ENCODE measurements at places on chromosomes 13 and 19. TPM values are rescaled to one million over a fixed set of nuclear protein-coding genes. Genes with fewer than 3 reads are reported as not detected.

CD70 gene
- polyA plus RNA-seq, result not detected

MEDAG gene
- polyA plus RNA-seq, result 2.7 TPM

CDX2 gene
- polyA plus RNA-seq, result not detected

PDE4C gene
- polyA plus RNA-seq, result 2.1 TPM

PHLDB3 gene
- 11.5 TPM for polyA plus RNA-seq

- DNase-seq, result no peak
These were observed 11.2 kb upstream of the PDCD2L start for GRCh38 chr19:34393031-34393430.

- DNase-seq, result no peak
These were observed 38.9 kb downstream of the TEX29 start for GRCh38 chr13:111359237-111359915.

GRCh38 chr19:31135841-31136240 lies 213.4 kb downstream of the TSHZ3 start:
- no peak for DNase-seq

- no peak for DNase-seq
These were observed 22.6 kb downstream of the RASL11A start for GRCh38 chr13:27293076-27293691.

GRCh38 chr19:19224852-19225494 lies 13.2 kb downstream of the NCAN start:
- peak; percentile 45 for DNase-seq

DNA sequence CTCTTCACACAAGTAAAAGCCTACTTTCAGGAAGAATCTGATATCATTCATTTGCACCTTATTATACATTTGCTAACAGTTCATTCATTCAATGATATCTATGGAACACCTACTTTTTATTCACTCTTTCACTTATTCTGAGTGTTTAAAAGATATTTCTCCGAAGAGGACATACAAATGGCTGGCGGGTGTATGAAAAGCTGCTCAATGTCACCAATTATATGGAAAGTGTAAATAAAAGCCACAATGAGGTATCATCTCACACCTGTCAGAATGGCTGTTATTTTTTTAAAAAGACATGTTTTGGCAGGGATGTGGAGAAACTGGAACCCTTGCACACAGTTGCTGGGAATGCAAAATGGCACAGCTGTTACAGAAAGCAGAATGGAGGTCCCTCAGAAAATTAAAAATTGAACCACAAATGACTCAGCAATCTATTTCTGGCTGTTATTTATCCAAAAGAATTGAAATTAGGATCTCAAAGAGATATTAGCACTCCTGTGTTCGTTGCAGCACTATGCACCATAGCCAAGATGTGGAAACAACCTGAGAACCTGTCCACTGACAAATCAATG lies 127.6 kb upstream of the IRS2 start:
- DNase-seq, result peak; percentile 12

GRCh38 chr13:43433691-43434141 lies 353.1 kb downstream of the ENOX1 start:
- no peak for DNase-seq

GRCh38 chr13:112067116-112067741 lies at the start of gene SOX1:
Gene SOX1 (plus strand): TSS chr13:112067149. CDS start chr13:112067659, 510 bp downstream.
- DNase-seq, result no peak

- DNase-seq, result no peak
These were observed 590.8 kb downstream of the LMO7 start for GRCh38 chr13:76226941-76227340.

GRCh38 chr13:88303605-88304004 lies 632.4 kb downstream of the SLITRK5 start:
- no peak for DNase-seq

- no peak for DNase-seq
These were observed 991 bp downstream of the OBI1 start for GRCh38 chr13:78657699-78658629.

- no peak for DNase-seq
These were observed 142.3 kb upstream of the HTR2A start for GRCh38 chr13:47039106-47039505.

- DNase-seq, result no peak
These were observed 126.2 kb downstream of the KCNRG start for GRCh38 chr13:50141375-50141975.

GRCh38 chr13:21826214-21827015 lies 155.5 kb downstream of the FGF9 start:
- DNase-seq, result no peak

GRCh38 chr19:55647732-55648584 lies at the start of gene CCDC106:
Gene CCDC106 (plus strand): TSS chr19:55648212. CDS start chr19:55649047, 835 bp downstream.
- peak; percentile 69 for DNase-seq

DNA sequence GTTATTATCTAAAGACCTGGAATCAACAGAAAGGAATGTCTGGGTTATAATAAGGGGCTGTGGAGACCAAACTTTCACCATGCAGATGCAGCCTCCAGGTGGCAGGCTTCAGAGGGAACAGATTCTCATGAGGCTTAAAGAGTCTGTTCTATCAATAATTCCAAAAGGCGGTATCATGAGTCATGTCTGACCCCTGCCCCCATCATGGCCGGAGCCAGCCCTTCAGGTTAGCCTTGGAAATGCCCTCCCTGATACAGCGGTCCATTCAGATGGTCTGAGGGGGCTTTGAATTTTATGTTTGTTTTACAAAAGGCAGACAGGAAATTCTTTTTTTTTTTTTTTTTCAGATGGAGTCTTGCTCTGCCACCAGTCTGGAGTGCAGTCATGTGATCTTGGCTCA lies 21.7 kb upstream of the LAMP1 start:
- DNase-seq, result no peak

GRCh38 chr13:33110713-33111413 lies 94.6 kb downstream of the KL start:
- no peak for DNase-seq

- DNase-seq, result no peak
These were observed 39.5 kb downstream of the ATP7B start for GRCh38 chr13:51971520-51972426.

- no peak for DNase-seq
These were observed 85.2 kb upstream of the PCDH8 start for GRCh38 chr13:52933547-52934210.

- no peak for DNase-seq
These were observed 34.3 kb upstream of the PCDH8 start for GRCh38 chr13:52882785-52883184.

- DNase-seq, result no peak
These were observed 20.7 kb downstream of the AKT2 start for GRCh38 chr19:40264314-40265054.

Measured in right lung (tissue), 10 donors.